GM23338 (cell line): ENCODE measurements at places on chromosomes 13 and 19.

DNA sequence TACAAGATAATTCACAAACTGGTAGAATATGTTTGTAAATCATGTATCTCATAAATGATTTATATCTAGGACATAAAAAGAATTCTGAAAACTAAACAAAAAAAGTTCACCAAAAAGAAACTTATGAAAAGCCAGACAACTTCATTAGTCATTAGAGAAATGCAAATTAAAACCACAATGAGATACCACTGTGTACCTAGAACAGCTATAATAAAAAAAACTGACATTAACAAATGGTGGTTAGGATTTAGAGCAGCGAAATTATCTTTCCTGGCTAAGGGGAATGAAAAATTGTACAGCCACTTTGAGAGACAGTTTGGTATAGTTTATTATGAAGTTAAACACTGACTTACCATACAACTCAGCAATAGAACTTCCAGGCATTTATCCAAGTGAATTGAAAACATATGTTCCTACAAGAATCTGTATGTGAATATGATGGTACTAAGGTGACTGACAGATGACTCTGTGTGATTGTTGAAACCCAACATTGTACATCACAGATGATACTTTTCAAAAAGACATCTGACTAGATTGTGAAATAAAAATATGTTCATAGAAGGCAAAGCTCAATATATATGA is 41.8 kb downstream of the UGGT2 start:
- DNase-seq: no peak

- peak; percentile 21 for DNase-seq
Measured at GRCh38 chr13:20053016-20053415, 94.5 kb downstream of the ZMYM2 start.

GRCh38 chr19:10120538-10121189 is 965 bp upstream of the EIF3G start:
- no peak for DNase-seq

DNA sequence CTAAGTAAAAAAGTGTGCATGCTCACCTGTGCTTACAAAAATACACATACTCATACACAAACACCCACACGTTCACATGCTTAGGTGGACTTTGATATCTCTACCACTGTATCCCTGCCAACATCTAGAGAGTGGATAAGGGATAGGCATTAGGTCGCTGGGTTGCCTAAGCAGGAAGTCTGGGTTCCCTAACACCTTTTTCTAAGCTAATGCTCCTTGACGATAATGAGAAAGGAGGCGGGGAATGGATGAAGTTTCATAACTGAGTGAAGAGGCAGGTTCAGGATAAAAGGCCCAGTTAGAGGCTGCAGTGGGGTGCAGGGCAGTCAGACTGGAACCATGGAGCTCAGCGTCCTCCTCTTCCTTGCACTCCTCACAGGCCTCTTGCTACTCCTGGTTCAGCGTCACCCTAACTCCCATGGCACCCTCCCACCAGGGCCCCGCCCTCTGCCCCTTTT is 41.9 kb upstream of the CYP2A7 start:
- DNase-seq: no peak

- DNase-seq: no peak
Measured at GRCh38 chr19:50830266-50831025, 2.9 kb downstream of the KLK15 start.

DNA sequence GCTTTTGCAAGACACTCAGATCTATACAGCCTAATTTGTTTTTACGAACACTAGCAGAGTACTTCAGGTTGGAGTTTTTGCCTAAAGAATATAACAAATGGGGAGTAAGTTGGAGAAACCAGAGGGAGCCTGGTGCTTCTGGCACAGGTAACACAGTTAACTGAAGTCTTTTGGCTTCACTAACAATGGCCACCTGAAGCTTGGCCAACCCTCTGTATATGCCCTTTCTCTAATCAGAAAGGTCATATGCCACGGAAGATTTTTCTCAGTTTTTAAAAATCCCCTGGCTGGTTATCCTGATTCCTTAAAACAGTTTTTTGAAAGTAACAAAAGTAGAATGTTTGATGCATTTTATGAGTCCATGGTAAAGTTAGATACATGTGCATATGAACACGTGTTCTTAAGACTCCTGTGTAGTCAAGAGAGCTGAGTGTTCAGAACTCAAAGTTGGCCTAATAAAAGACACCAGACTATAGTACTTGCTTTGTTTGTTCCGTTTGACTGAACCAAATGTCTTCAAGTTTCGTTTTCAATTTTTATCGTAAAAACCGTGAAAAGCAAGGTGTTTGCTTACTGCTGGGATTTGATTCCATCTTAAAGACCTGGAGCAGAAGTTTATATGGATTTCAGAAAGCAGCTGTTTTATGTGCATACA is 137.5 kb downstream of the KCNRG start:
- no peak for DNase-seq

DNA sequence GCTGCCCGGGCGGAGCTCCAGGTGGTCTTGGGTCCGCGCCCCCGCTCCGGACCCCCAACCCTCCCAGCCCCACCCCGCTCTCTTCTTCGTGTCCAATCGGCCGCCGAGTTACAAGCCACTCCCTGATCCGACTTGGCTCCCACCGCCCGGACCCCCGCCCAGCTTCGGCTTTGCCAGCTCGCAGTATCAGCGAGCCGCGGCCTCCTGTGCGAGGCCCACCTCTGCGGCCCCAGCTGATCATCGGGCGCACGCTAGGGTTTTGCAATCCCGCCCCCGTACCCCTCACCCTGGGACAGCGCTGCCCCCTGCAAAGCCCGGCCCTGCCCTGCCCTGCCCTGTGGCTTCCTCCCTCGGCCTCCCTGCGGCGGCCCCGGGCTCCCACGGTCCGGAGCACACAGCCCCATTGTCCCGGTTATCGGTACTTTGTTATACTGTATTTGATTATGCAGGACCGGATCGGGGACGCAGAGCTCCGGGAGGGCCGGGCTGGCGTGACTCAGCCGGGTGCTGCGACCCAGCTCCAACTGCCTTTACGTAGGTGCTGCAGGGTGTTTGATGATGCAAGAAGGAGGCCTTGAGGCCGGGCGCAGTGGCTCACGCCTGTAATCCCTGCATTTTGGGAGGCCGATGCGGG is 598 bp upstream of the LPAR2 start:
- DNase-seq: peak; percentile 96

DNA sequence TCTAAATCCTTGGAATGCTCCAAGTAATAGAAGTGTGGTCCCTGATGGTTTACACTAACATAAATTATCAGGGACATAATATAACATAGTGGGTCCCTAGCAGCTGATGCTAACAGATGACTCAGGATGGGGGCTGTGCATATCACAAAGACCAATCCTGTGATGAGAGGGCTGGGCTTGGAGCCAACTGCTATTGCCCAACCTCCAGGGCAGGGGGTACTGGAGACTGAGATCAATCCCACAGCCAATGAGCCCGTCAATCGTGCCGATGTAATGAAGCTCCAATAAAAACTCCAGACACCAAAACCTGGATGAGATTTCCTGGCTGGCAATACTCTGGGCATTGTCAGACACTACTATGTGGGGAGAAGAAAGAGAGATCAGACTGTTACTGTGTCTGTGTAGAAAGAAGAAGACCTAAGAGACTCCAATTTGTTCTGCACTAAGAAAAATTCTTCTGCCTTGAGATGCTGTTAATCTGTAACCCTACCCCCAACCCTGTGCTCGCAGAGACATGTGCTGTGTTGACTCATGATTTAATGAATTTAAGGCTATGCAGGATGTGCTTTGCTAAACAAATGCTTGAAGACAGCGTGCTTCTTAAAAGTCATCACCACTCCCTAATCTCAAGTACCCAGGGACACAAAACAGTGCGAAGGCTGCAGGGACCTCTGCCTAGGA is 33.4 kb downstream of the ABCC4 start:
- DNase-seq: no peak

DNA sequence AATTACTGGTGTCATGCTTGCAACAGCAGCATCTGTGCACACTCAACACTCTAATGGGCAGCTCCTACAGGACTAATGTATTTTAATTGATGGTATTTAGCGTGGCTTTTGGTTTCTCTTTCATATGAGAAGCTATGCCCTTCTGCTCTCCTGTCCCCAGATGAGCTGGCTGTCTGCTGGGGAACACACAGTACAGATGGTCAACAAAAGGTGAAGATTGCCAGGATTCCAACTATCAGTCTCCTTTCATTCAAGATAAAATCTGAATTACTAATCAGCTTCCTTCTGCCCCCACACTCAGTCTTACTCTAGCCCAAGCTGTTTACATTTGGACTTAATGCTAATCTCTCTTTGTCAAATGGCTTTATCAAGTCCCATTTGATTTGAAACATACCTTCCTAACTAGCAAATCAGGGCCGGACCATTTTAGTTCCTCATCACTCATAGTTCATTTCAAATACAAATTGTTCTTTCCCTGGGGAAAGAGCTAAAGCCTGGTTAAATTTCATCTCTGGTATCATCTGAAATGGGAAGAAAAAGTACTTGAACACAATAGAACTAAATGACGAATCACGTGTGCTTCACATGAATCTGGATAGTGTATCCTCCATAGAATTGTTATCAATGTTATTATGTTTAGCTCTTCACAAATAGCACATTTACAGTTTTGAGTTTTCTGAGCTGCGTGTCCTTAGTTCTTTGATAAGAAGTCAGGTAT is 988.0 kb downstream of the PCDH17 start:
- no peak for DNase-seq

DNA sequence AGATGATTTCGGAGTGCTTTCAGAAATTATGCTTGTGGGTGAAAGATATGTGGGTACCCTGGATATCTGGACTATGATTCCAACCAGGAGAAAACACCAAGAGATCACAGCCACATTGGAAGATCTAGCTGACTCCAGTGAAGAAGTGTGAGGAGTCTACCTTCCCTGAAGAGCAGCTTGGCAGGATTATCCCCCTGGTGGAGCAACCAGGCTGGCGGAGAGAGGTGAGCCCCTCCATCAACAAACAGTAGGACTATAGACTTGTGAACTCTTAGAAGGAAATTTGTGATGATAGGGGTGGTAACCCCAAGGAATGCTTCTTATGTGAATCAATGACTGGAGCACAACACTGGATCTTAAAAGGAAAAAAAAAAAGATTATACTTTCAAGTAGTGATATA is 47.8 kb upstream of the DIAPH3 start:
- peak; percentile 36 for DNase-seq

DNA sequence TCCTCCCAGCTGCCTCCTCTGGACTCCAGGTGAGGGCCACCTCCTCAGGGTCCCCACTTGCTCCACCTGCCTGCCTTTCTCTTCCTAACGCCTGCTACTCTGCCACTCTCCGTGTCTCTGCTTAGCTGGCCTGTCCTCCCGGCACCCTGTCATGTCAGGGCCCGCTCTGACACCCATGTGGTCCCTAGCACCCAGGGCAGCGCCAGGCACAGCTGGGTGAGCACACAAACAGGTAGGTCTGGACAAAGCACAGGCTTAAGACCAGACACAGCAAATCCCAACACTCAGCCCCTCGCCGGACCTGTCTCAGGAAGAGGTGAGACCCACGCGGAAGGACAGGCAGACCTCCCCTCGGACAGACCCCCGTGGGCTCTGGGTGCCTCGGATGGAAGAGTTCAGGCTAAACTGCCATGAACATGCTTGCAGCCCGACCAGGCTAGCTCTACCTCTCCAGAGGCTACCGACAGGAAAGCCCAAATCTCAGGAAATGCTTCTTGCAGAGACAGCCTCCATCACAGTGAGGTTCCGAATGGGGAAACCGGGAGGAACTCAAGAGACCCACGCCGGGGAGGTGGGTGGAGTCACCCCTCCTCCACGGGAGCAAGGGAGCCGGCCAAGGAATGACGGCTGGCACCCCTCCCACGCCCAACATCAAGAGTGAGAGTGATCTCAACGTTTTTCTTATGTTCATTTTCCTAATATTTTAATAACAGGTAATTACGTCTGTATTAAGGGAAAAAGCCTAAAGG is 12.5 kb downstream of the ZNF787 start:
- DNase-seq: no peak

- DNase-seq: no peak
Measured at GRCh38 chr19:4774136-4774535, 17.4 kb upstream of the FEM1A start.

DNA sequence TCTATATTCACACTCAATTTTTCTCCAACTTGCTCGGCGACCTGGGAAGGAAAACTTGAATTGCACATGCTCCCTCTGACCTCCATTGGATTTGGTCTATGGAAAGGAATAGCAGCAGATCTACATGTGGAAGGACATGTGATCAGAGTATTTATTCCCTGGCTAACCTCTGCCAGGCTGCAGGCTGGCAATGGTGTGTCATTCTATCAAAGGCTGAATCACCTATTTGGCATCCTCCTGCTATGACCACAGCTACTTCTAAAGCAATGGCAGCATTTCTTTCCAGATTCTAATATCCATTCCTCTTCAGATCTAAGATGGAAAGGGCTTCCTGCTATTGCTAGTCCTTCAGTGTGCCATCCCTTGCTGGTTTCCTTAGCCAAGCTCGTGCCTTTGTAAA is 144.3 kb upstream of the FREM2 start:
- no peak for DNase-seq

GRCh38 chr13:110455941-110456340 is 105.6 kb downstream of the RAB20 start:
- DNase-seq: peak; percentile 91

DNA sequence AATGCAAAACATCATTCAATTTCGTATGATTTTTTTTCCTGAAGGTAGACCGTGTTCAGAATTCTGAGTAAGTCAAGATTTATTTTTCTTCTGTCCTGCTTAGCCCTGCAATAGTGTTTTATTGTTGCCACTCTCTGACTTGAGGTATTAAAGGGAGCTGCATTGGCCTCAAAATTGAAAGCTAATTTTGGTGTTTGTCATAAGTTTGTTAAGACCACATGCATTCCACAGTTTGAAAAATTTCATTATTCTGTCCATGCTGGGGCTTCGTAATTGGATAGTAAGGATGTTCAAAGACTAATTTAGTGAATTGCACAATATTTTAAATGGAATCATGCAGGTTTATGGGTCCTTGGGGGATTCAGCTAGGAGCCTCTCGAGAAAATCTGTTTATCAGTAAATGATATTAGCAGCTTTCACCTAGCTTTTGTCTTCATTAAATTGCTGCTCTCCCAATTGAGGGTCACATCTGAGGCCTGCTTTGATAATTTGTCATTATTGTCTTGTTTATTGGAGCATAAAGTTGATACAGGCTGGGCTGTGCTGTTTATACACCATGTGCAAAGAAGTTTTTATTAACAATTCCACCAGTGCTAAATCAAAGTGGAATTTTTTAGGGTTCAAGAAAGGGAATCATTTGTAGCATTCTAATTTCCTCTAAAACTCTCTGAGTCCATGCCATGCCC is 339.8 kb upstream of the OBI1 start:
- no peak for DNase-seq

- DNase-seq: no peak
Measured at GRCh38 chr13:33032037-33032625, 15.9 kb downstream of the KL start.

DNA sequence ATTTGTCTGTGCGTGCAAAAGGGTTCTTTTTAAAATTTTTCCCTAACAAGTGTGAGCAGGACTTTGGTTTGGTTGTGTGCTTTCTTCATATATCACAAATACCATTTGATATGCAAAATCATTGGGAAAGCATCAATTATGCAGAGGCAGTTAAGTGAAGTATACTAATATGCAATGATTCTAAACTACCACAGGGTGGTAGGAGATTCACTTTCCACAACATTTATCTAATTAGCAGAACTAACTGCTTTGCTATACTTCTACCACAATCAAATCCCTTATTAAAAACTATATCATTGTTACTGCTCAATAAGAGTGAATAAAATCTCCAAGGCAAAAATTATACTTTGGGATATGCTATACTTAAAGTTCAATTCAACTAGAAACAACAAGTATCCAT is 2738.9 kb upstream of the PCDH20 start:
- DNase-seq: peak; percentile 16

- no peak for DNase-seq
Measured at GRCh38 chr13:59519819-59520218, 643.9 kb downstream of the DIAPH3 start.
